Trophoblast cell (in vitro differentiated cells and primary cell): ENCODE measurements at places on chromosomes 7 and 10.
A peak's percentile ranks its signal among the peaks of the same experiment; 100 is the strongest.

DNA sequence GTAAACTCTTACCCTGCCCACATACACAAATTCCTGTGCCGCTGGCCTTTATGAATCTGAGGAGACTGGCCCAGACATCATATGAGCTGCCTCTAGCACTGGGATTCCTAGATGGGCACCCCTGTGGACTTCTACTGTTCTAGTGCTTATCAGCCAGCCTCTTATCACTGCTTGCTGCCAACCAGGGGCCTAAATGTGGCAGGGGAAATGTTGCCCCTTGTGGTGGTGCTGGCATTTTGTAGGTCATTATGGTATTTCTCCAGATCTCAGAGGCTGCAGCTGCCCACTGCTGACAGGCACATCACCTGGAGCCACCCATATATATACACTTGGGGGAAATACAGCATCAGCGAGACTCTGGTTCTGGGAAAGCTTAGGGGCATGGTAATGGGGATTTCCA, 5.4 kb downstream of the SFR1 start:
- no peaks in the 10 kb centered on the region for H3K27me3 ChIP-seq
- DNase-seq, result no peak
- H3K4me3 ChIP-seq, result no peak overlapping the region
- no peak overlapping the region for H3K27ac ChIP-seq

- H3K4me1 ChIP-seq, result no peaks in the 10 kb centered on the region
- H3K27me3 ChIP-seq, result no peaks in the 10 kb centered on the region
- H3K4me3 ChIP-seq, result no peak overlapping the region
- H3K36me3 ChIP-seq, result no peaks in the 10 kb centered on the region
- H3K27ac ChIP-seq, result no peak overlapping the region
Measured at GRCh38 chr7:38798552-38799267, 110.3 kb downstream of the VPS41 start.

GRCh38 chr7:85641331-85641730, 454.5 kb upstream of the SEMA3D start:
- H3K4me1 ChIP-seq, result no peaks in the 10 kb centered on the region
- no peak overlapping the region for H3K4me3 ChIP-seq
- no peaks in the 10 kb centered on the region for H3K27me3 ChIP-seq

DNA sequence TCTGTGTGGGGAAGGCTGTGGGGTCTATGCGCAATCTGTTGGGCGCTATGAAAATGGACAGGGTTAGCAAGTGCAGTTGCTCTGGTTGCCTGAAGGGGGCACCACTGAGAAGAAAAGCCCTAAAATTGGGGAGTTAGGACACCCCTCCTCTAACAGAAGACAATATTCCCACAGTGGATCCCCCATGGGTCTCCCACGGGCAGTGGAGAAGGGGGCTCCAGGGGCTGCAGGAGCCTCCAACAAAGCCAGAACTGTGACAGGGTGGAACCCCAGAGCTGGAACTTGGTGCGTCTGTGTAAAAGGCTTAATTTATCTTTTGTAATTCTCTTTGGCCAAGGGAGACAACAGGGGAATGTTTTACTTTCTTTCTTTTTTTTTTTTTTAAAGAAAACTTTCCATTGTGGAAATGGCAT, 12.5 kb upstream of the COL13A1 start:
- no peak overlapping the region for H3K4me3 ChIP-seq
- H3K27me3 ChIP-seq, result no peaks in the 10 kb centered on the region
- no peak overlapping the region for H3K27ac ChIP-seq
- H3K4me1 ChIP-seq, result no peaks in the 10 kb centered on the region

GRCh38 chr7:42661312-42661711, 250.6 kb downstream of the C7orf25 start:
- no peak overlapping the region for H3K4me3 ChIP-seq
- peak; percentile 6 for DNase-seq
- no peaks in the 10 kb centered on the region for H3K4me1 ChIP-seq
- H3K27me3 ChIP-seq, result no peaks in the 10 kb centered on the region

- H3K27ac ChIP-seq, result no peak overlapping the region
- H3K36me3 ChIP-seq, result no peaks in the 10 kb centered on the region
- peak overlapping the region; percentile 49 for H3K4me3 ChIP-seq
- no peaks in the 10 kb centered on the region for H3K27me3 ChIP-seq
- H3K4me1 ChIP-seq, result peaks cover 13% of the 10 kb centered on the region
- DNase-seq, result peak; percentile 38
Measured at GRCh38 chr7:101743241-101743994, 74.0 kb upstream of the CUX1 start.

DNA sequence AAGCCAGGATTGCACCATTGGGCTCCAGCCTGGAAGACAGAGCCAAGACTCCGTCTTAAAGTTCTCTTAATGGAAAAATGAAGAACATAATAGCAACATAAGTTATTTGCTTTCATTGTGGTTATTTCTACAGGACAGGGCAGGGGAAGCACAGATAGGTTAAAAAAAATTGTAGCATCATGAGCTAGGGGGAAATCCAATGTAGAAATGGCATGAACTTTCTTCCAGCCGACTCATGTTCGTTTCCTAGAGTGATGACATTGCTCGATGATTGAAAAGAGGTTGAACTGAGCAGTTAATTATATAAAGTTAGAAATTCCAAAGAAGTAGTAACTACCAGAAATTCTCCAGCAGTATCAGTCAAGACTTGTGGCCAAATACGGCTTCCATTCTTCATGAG, 64.9 kb downstream of the DAGLB start:
- no peak for DNase-seq
- H3K27ac ChIP-seq, result no peak overlapping the region
- H3K4me3 ChIP-seq, result no peak overlapping the region
- peaks cover 1% of the 10 kb centered on the region for H3K36me3 ChIP-seq
- peaks cover 23% of the 10 kb centered on the region for H3K4me1 ChIP-seq

- H3K4me3 ChIP-seq, result no peak overlapping the region
- peaks cover 18% of the 10 kb centered on the region for H3K4me1 ChIP-seq
- H3K27ac ChIP-seq, result no peak overlapping the region
- peaks cover 18% of the 10 kb centered on the region for H3K36me3 ChIP-seq
Measured at GRCh38 chr10:69358148-69358795, 58.4 kb downstream of the TACR2 start.

GRCh38 chr10:112526139-112526538, 79.1 kb downstream of the VTI1A start:
- no peak overlapping the region for H3K27ac ChIP-seq
- DNase-seq, result no peak
- no peak overlapping the region for H3K4me3 ChIP-seq
- no peaks in the 10 kb centered on the region for H3K4me1 ChIP-seq
- H3K27me3 ChIP-seq, result no peaks in the 10 kb centered on the region

- no peak overlapping the region for H3K27ac ChIP-seq
- H3K4me1 ChIP-seq, result no peaks in the 10 kb centered on the region
- H3K27me3 ChIP-seq, result no peaks in the 10 kb centered on the region
- H3K36me3 ChIP-seq, result no peaks in the 10 kb centered on the region
- H3K4me3 ChIP-seq, result no peak overlapping the region
Measured at GRCh38 chr7:113968713-113969112, 49.9 kb upstream of the PPP1R3A start.
